Cerebellum (tissue), 4 donors: ENCODE measurements at places on chromosomes 7 and 10.
A peak's percentile ranks its signal among the peaks of the same experiment; 100 is the strongest.

GRCh38 chr7:44965937-44966730 lies 12.7 kb downstream of the MYO1G start:
- DNase-seq: no peak

- no peak for DNase-seq
These were observed 1.6 kb downstream of the DENND11 start for GRCh38 chr7:141700296-141700847.

DNA sequence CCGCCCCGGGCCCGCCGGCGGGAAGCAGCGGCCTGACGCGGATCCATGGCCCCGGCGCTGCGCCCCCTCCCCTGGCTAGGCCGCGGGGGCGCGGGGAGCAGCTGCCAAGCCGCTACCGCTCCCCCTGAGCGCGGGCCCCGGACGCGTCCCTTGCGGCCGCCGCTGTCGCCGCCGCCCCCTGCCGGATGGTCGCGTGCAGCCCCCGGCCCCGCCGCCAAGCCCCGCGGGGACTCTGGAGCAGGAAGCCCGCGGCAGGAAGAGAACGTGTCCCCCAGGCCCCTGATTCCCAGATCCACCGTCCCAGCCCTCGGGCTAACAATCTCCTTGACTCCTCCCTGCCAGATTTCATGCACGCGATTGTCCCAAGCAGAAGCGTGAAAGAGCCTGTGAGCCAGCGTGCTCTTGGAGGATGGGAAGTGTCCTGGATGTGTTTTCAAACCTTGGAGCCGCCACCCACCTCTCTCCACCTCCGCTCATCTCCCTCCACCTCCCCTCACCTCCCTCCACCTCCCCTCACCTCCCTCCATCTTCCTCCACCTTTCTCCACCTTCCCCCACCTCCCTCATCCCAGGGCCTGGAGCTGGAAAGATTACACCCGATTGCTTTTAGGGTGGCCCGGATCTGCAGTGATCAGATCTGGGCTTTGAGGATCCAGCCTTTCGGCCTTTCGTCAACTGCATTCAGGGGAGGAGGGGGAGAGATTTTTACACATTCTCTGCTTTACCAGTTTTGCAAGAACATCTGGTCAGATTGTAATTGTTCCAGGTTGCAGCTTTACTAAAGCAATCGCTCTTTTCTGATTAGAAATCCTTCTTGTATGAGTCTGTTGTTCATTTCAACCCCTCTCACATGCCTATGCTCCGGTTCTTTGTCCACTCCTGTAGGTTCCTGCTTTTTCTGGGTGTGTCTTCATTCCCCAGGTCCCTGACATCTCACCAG lies 570 bp upstream of the PRTFDC1 start:
- peak; percentile 50 for DNase-seq

GRCh38 chr7:1068619-1069018 lies 19.3 kb upstream of the GPER1 start:
- DNase-seq: no peak

DNA sequence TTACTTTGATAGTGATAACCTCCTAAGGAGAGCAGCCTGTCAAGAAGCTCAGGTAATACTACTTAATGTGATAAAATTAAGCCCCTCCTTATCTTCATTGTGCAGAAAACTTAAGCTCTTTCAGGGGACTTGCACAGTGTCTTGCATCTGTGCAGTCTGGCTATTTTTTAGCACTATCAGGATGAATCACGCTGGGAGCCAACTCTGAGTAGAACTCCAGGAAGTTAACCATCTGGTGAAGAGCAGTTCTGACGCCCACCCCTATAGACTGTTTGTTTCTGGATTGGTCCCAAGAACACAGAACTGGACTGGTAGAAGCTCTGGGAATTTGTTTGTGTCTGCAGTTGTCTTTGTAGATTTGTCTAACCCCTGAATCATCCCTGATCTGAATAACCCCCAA lies 41.9 kb downstream of the AGK start:
- DNase-seq: peak; percentile 3

- DNase-seq: peak; percentile 77
These were observed 67.8 kb downstream of the SLC13A1 start for GRCh38 chr7:123131961-123132360.

GRCh38 chr10:90218846-90219245 lies 517.5 kb downstream of the KIF20B start:
- no peak for DNase-seq

- DNase-seq: peak; percentile 36
These were observed 119.5 kb downstream of the AOAH start for GRCh38 chr7:36604806-36605205.

DNA sequence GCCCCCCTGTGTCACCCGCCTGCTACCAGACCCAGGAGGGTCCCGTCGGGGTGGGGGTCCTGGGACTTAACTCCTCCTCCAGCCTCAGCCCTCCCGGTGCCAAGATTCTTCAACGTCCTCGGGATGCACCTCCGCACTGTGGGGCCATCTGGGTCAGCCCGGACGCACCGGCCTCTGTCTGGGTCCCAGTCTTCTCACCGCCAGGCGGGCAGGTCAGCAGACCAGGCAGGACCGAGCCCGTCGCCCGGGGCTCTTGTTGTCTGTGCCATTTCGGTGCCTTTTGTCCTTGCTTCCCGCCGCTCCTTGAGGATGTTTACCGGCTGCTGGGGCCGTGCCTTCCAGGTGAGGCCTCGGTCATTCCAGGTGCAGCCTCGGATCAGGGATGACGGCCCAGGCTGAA lies 32.1 kb upstream of the PSMG3 start:
- no peak for DNase-seq

- no peak for DNase-seq
These were observed 9.6 kb downstream of the PKD1L1 start for GRCh38 chr7:47938574-47939165.

- no peak for DNase-seq
These were observed 1.5 kb upstream of the LAMB1 start for GRCh38 chr7:108004220-108005142.

- no peak for DNase-seq
These were observed 14.8 kb downstream of the NPS start for GRCh38 chr10:127563718-127564553.

GRCh38 chr10:50512214-50512595 lies 111.6 kb downstream of the SGMS1 start:
- DNase-seq: no peak

- peak; percentile 30 for DNase-seq
These were observed 2.0 kb upstream of the HEPACAM2 start for GRCh38 chr7:93228302-93228701.

GRCh38 chr10:60502621-60503020 lies 112.9 kb upstream of the ANK3 start:
- no peak for DNase-seq

DNA sequence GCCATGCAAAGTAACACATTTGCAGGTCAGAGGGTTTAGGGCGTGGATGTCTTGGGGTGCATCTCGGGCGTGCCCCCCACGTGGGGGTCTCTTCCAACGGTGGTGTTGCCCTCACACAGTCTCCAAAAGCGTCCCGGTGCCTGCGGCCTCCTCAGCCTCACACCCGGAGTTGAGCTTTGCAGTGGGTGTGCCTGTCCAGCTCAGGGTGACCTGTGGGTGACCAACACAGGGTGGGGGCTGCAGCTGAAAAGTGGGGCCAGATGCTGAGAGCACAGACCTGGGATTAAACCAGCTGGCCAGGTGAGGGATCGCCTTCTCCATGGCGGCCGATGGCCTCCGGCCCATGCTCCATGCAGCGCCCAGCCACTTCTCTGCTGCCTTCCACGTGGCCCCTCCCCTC lies 63.1 kb downstream of the PWWP2B start:
- no peak for DNase-seq

DNA sequence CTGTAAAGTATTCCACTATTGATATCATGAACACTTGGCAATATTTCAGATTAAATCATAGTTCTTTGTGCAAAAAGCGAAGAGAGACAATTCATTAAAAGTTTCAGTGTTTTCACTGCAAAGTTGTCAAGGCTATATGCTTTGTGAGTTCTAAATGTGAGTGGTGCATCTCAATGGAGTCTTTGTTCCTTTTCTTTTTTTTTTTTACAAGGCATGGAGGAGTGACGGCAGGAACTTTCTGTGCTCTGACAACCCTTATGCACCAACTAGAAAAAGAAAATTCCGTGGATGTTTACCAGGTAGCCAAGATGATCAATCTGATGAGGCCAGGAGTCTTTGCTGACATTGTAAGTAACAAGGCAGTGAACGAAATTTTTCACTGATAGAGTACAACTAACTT lies 84.5 kb downstream of the AASS start:
- no peak for DNase-seq

GRCh38 chr10:95444792-95445191 lies 116.4 kb downstream of the SORBS1 start:
- DNase-seq: no peak

- no peak for DNase-seq
These were observed 43.9 kb upstream of the GPR158 start for GRCh38 chr10:25130906-25131305.

DNA sequence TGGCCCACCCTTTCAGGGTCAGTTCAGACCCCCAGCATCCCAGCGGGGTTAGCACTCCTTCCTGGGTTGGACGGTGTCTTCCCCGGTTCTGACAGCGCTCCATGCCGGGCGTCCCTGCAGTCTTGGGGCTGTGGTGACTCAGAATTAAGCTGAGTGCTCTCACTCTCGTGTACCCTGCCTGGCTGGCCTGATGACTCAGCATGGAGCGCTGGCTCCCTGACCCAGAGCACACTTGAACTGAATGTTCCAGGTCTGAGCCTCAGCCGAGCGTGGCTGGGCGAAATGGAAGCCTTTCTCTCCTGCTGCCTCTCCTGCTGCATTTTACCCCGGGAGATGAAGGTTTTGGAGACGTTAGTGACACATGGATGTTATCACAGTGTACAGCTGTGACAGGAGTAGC lies 7.1 kb downstream of the BAG3 start:
- peak; percentile 78 for DNase-seq
